ENCODE measurements at places on chromosomes 12 and 14. TPM values are rescaled to one million over a fixed set of nuclear protein-coding genes. Genes with fewer than 3 reads are reported as not detected.

The LPAR5 gene
- total RNA-seq: 0.67 TPM

The PALS1 gene
- total RNA-seq: 16.1 TPM

The GPR135 gene
- 1.2 TPM for total RNA-seq

The FOXN4 gene
- 0.06 TPM for total RNA-seq

The RTL1 gene
- 0.26 TPM for total RNA-seq

The ZNF664 gene
- 61.9 TPM for total RNA-seq

The LUM gene
- 0.44 TPM for total RNA-seq

The OTX2 gene
- total RNA-seq: not detected

The SLC5A8 gene
- total RNA-seq: not detected

The RPL10L gene
- total RNA-seq: not detected

The NFE2 gene
- total RNA-seq: 0.11 TPM

The KRT82 gene
- total RNA-seq: not detected

The PRMT5 gene
- 105 TPM for total RNA-seq

The RILPL2 gene
- 1.4 TPM for total RNA-seq

The KLRC1 gene
- total RNA-seq: not detected

The BHLHE41 gene
- total RNA-seq: 0.66 TPM

The MYF5 gene
- not detected for total RNA-seq

The PMCH gene
- total RNA-seq: not detected

The KRT77 gene
- not detected for total RNA-seq

The EIF2S1 gene
- total RNA-seq: 236 TPM

The RAD51AP1 gene
- total RNA-seq: 16.1 TPM

The KCNK10 gene
- total RNA-seq: not detected

The CYP27B1 gene
- 1.8 TPM for total RNA-seq

The LRRC10 gene
- total RNA-seq: not detected

Data from A549 treated with CORT108297 at 1 μM for 4 hours (cell line).